Activated naive CD8-positive, alpha-beta T cell treated with anti-CD3 and anti-CD28 coated beads, Interleukin-2, amount 10 ng/mL, durations not matched to agents 7 days and 5 days (primary cell): ENCODE measurements at places on chromosomes 13 and 19. TPM values are rescaled to one million over a fixed set of nuclear protein-coding genes. Genes with fewer than 3 reads are reported as not detected.

Gene SIGLEC6
- not detected for total RNA-seq

Gene ZNF471
- total RNA-seq = 1.5 TPM

Gene POU2F2
- 33.9 TPM for total RNA-seq

Gene PSMD8
- total RNA-seq = 131 TPM

Gene PTPRH
- total RNA-seq = not detected

Gene TPTE2
- total RNA-seq = not detected

Gene ZNF8
- total RNA-seq = 8.9 TPM

Gene SMIM24
- total RNA-seq = 6.0 TPM

Gene MRPS31
- 36.9 TPM for total RNA-seq

Gene ERICH4
- total RNA-seq = not detected

Gene CAPN12
- 22.7 TPM for total RNA-seq

Gene ZFP28
- 12.2 TPM for total RNA-seq

Gene CRYL1
- total RNA-seq = 14.9 TPM

Gene NPAS1
- 0.61 TPM for total RNA-seq

DNA sequence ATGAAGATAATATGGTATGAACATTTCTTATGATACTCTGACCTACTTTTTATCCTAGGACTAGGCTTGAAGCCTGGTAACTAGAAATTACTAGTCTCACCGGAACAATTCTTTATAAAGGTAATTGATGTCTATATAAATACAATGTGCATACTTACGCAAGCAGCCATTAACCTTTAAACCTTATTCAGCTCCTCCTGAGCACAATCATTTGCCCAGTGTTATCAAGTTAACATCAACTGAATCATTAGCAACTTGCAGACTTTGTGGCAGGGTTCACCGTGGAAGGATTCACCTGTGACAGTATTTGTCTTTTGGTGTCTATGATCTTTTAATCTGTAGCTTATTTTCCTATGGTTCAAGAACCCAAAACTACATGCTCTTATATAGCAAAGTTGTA is 508.6 kb upstream of the KLHL1 start:
- no peak for DNase-seq

DNA sequence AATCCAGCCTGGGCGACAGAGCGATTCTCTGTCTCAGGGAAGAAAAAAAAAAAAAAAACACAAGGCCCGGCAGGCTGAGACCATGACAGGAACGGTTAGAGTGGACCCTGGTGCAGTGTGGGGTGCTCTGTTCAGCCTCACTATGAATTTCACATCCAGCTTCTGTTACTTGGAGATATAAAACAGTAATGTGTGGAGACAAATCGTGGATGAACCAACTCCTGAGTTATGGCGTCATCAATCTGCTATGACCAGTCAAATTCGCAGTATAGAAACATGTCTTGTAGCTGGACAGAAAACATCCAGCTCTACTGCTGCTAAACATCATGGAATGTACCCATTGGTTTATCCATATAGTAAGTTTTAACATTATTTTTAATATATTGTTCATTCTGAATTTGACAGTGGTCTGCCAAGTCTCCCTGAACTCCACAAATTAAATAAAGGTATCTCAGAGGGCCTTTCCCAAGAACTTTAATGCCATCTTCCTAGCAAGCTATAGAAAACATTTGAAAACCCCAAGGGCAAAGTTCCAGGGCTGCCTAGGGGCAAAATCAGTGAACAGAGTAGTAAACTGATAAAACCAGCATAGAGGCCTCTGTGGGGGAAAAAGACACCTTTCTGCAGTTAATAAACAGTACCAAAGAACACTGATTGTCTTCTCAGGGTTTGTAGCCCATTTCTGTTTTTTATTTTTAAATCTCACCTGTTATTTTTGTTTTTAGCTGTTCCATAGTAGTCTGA is 75.8 kb downstream of the LRCH1 start:
- DNase-seq = no peak

- DNase-seq = no peak
These were observed 184.1 kb downstream of the USP12 start for GRCh38 chr13:26987486-26988013.

- DNase-seq = no peak
These were observed 496.2 kb upstream of the KLHL1 start for GRCh38 chr13:70604448-70604847.

- DNase-seq = no peak
These were observed 69.0 kb downstream of the GGACT start for GRCh38 chr13:100519626-100520025.

DNA sequence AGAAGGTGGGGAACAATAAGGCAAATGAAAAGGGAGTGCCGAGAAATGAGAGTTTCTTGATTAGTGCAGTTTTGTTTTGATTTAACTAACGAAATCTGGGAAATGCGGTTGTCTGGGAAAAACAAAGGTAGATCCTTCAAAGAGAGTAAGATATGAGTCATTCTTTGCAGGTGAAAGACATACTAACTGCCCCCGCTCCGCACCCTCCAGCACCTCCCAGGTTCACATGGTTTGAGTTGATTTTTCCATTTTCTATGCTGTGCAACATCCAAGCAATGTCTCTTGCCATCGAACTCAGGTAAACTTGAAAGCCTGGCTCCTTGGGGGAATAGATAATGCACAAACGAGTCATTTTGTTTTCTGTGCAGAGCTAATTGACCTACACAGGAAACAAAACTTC is 84.1 kb upstream of the KLF12 start:
- DNase-seq = no peak

DNA sequence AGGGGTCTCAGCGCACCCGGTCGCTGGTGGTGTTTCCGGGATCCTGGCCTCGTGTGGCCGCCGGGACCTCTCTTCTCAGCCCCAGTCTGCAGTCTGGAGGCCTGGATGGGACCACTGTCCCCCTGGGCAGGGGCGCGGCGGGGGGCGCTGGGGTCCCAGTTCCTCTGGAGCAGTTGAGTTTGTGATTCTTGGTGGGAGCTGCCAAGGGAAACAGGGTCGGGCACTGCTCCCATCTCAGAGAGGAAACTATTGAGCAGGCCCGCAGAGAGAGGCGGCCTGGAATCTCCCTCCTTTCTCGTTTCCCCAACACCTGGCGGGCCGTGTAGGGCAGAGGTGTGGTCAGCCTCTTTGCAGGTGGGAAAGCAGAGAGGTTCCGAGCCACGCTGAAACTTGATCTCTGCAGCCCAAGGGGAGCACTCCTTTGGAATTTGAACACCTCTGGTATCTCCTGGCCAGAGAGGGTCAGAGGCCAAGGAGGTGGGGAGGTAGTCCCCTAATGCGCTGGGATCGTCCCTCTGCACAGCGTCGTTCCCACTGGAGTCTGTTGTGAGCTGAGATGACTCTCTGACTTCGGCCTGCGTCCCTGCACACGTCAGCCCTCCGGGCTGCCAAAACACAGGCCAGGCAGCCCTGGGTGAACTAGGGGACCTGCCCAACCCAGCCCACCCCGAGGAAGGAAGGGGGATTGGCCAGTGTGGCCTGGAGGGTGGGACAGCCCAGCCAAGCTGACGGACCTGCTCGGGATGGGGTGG is 741 bp downstream of the PLEKHF1 start:
- no peak for DNase-seq

DNA sequence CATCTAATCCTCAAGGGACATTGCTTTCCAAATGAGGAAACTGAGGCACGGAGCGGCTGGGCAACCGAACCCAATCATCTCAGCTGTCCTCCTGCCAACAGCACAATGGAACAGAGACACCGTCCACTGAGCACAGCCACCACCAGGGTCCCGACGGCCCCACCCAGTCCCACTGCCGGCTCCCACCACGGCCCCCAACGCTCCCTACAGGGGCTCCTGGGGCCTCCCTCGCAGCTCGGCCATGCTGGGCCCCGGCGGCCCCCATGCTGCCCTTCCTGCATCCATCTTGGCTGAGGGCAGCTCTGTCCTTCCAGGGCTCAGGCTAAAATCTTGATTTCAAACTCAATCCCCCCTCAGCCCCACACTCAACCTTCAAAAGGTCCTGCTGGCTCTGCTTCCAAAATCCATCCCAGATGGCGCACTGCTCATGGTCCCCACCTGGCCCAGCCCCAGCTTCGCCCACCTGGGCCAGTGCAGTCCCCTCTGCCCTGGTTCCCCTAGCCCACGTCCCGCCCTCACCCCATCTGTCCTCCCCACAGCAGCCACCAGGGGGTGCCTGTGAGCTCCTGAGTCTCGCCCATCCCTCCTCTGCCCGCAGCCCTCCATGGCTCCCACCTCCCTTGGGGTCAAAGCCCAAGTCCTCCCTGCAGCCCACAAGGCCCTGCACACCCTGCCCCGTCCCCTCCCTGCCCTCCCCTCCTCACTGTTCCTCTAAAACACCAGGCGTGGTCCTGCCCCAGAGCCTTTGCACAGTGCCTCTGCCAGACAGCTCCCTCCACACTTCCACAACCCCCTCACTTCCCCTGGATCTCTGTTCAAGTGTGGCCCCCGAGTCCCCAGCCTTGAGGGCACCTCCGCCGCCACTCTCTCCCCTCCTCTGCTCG is 7.9 kb downstream of the PIP5K1C start:
- peak; percentile 67 for DNase-seq

DNA sequence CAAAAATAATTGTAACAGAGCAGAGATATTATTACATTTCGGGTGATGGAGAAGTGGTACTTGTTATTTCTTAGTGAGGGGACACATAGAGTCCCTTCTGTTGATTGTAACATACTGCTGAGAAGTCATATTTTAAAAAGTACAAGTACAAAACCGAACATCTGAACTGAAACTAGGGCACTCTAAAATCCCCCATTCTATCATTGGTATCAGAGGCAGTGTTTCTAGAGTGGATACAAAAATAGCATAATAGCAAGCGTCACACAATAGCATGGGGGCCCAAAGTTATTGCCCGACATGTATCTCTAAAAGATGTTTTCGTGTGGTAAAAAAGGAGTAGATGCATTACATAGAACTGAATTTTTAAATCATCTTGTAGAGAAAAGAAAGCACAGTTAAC is 502.1 kb upstream of the SLC10A2 start:
- no peak for DNase-seq

GRCh38 chr13:44181931-44182330 is 191.7 kb upstream of the SERP2 start:
- DNase-seq = no peak

DNA sequence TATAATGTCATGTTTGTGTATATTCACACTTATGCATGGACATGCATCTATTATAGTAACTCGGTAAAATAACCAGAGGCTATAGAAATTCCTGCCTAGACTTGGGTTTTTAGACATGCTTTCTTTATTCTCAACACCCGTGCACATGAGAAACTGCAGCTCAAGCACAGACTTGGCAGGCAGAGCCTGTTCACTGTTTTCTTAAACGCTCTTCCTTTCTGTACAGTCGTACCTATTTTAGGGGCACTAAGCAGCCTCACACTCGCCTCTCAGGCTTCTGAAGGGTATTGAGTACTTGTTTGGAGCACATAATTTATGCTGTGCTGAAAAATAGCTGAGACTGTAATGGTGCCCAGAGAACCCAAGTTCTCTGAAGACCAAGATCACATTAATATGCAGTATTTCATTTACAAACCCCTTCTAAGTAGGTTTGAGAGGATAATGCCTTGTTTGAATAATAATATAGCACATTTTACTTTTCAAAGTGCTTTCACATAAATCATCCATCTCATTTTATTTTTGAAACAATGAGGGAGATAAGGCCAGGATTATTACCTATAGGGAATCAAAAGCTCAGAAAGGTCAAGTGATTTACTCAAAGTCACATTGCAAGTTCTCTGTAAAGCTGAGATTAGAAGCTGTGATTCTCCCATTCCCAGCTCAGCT is 429.9 kb downstream of the SPRY2 start:
- no peak for DNase-seq

GRCh38 chr13:35309706-35310105 is 166.8 kb downstream of the MAB21L1 start:
- no peak for DNase-seq

GRCh38 chr13:41746259-41746658 is 214.7 kb downstream of the VWA8 start:
- DNase-seq = no peak

DNA sequence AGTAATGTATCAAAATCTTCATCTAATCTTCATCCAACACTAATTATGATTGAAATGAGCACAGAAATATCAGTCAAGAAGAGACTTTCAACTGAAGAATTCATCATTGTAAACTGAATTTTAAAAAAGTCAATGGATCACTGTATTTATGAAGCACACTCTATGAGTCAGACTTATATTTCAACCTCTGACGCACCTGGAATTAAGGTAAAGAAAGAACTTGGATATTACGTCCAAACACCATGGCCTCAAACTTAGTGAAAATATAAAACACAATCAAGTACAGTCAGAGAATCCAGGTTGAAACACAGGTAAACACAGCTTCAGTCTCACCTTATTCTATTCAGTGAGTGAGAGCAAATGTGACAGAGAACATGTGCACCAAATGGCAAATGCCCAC is 39.5 kb downstream of the MIPEP start:
- no peak for DNase-seq

DNA sequence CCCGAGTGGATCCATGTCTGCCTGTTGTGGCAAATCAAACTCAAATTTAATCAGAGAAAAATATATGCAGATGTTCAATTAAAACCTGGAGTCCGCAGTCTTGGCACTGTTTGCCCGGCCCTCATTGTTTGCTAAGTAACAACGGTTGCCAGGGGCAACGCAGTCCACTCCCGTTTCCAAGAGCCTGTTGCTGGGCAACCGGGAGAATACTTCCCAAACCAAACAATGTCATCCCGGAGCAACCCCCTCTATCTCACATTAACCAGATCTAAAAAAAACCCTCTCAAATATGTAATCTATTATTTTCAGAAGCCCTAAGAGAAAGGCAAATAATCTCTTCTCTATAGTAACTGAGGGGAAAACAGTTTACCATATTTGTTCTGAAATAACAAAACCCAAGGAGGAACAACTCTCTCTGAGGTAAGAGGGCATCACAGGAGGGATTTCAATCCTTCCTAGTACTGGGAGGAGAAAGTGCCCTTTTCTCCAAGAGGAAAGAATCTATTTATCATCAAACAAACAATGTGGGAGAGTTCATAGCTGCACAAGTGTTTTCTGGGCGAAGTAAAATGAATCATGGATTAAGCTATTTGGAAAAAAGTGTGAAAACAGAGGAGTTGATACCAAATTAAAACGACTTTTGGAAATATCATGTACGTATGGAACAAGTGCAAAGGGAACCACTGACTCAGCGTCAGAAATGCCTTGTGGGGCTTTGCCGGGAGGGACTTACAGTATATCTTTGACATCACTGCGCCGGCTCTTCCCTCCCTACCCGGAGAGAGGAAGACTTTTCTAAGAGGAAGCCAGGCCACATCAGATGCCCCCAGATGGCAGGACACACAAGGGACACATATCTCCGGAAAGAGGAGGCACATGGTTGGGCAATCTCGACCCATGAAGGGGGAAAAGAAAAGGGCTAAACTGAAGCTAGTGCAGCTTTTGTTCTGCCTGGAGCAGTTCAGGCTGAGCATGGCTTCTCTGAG is 43.3 kb downstream of the RFX2 start:
- DNase-seq = no peak

- DNase-seq = no peak
These were observed 839 bp downstream of the MPHOSPH8 start for GRCh38 chr13:19634256-19634740.

DNA sequence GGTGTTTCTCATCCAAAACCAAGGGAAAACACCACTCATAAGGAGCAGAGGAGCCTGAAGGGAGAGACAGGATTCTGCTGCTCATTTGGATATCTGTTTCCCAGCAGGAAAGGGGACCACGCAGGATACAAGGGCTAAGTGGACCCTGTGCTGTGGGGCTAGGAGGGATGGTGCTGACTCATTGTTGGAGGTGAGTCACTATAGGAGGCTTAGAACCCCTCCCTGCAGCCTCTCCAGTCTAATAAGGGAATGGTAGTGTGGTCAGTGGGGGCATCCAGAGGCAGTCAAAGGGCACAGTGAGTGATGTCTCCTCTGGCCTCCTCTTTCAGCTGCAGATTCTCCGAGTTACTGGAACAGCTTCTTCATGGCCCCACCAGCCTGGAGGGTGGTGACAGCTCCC is 442.3 kb downstream of the TUBA3C start:
- no peak for DNase-seq
